Activated naive CD4-positive, alpha-beta T cell treated with anti-CD3 and anti-CD28 coated beads for 36 hours (primary cell): ENCODE measurements at places on chromosomes 2 and 18.

DNA sequence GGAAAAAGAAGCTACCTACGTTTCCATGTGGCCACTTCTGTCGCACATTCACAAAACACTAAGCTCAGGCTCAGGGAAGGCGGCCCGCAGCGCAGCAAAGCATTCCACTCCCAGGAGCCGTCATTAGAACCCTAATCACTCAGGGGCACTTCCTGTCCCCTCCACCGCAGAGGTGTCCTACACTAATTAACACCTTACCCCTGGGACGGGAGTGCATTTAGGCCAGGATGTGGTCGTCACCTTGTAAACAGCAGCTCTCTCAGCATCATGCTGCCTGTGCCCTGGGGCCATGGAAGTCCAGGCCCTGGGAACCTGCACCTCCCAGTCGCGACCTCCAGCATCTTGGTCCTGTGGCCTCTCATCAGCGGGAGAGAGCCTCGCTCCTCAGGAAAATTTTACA is 359.8 kb upstream of the SALL3 start:
- DNase-seq = no peak

DNA sequence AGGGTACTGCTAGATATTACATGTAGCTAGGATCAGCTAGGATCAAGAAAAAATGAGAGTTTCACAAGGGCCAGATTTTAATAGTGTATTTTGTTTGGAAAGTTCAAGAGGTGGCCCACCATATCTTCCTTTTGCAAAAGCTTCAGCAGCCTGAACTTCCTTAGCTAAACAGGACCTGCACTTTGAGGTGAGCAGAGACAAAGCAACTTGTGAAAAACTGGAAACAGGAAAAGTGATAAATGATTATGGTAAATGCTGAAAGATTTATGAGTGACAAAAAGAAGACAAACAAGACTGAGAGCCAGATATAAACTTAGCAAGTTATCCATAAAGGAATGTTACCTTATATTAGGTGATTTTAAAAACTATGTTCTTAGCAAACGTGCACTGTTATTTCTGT is 123.6 kb downstream of the ZNF521 start:
- no peak for DNase-seq

DNA sequence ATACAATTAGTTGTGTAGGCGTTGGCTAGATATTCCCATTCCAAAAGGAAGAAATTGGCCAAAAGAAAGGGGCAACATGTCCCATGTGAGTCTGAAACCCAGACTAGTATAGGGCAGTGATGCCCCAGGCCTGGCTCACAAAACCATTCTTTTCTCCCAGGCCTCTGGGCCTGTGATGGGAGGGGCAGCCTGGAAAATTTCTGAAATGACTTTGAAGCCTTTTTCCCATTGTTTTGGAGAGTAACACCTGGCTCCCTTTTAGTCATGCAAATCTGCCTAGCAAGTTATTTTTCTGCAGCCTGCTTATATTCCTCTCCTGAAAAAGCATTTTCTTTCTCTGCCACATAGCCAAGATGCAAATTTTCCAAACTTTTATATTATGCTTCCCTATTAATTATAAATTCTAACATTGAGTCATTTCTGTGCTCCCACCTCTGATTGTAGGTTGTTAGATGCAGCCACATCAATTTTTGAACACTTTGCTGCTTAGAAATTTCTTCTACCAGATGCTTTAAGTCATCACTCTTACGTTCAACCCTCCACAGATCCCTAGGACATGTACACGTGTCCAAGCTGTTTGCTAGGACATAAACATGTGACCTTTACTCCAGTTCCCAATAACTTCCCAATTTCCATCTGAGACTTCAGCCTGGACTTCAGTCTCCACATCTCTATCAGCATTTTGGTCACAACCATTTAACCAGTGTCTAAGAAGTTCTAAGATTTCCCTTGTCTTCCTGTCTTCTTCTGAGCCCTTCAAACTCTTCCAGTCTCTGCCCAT is 76.1 kb upstream of the MC4R start:
- no peak for DNase-seq

DNA sequence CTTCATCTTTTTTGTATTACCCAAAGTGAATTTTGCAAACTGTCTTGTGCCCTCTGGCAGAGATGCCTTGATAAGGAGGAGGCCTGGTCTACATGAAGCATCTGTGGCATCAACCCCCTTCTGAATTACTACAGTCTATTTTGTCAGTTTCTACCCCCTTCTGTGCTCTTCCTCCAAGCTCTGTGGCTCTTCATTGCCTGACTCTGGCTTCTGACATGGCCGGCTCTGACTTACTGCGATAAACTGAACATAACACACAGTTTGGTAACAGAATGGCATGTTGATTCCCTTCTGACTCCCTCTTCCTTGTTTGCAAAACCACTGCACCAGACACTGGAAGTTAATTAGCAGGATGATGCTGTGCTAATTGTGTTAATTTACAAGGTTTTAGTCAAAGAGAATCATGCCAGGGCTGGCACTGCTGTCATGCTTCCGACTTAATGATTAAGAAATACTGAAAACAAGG is 122.5 kb downstream of the FIGN start:
- DNase-seq = no peak

GRCh38 chr2:72915320-72915906 is 1.9 kb upstream of the EMX1 start:
- no peak for DNase-seq
